ENCODE measurements at places on chromosomes 13 and 19.

DNA sequence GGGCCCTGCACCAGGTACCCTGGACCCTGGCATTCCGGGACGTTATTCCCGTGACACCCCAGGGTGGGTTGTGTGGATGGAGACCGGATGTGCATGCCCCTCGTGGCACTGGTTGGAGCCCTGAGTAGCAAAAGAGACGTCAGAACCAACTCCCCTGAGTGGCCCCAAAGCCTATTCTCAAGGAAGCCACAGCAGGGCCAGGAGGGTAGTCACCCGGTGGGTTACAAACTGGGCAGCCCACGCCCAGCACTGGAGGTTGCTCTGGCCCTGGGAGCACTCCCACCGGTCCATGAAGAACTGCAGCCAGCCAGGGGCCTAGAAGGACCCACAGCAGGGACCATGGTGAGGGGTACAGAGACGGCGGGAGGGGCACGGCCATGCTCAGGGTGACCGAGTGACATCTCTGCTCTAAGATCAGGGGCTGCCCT, 7.5 kb downstream of the KLF16 start:
- DNase-seq: no peak

DNA sequence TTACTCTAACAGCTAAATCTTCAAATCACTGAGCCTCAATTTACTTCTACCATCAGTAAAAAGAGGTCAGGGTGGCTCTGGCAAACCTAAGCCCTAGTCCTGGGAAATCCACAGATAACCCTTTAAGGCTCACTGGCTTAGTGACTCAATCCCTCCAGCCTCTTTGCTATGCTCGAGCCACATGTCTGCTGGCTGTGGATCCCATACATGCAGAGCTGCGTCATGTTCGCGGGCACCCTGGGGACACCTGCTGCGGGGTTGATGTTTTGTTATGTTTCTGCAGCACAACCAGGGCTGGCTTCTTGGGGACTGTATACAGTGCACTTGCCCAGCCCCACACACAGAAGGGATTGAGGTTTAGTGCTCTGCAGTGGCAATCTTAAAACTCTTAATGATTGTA, 41.6 kb upstream of the C13orf42 start:
- DNase-seq: peak; percentile 13

DNA sequence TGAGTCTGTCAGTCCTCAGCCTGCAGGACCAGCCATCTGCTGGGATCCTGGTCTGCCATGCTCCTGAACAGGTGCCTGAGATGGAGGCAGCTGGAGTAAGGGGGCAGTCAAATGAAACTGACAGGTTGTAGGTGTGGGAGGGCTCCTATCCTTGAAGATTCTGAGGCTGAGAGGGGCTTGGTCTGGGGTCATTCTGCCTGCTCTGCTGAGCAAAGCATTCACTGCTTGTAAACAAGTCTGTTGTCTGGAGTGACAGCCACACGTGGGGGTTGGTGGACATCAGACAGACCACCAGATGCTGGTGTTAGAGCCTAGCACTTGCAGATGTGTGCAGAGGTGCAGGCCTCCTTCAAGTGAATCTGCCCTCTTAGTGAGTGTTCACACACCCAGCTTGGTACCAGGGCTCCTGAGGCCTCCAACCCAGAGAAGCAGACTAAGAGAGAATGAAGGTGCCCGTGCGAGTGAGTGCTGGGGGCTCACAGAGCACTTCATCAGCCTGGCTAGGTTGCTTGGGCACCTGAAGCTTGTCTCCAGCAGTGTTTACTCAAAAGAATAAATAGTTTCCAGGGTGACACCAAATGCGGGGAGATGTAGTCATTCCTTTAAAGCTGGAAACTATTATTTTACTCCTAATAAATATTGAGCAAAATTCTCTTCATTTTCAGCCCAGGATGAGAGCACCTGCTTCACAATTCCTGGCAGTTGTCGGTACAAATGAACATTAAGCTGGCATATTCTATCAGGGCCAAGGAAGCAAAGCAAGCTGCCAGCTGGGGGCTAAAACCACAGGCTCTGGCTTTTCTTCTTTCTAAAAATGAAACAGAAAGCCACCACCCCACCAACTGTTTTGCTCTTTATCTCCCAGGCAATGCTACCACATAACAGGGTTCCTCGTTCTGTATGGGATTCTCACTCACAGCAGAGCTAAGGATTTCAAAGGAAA, 82.3 kb downstream of the RNASEH2B start:
- DNase-seq: no peak

GRCh38 chr13:62489731-62490130, 1074.1 kb upstream of the PCDH20 start:
- no peak for DNase-seq

DNA sequence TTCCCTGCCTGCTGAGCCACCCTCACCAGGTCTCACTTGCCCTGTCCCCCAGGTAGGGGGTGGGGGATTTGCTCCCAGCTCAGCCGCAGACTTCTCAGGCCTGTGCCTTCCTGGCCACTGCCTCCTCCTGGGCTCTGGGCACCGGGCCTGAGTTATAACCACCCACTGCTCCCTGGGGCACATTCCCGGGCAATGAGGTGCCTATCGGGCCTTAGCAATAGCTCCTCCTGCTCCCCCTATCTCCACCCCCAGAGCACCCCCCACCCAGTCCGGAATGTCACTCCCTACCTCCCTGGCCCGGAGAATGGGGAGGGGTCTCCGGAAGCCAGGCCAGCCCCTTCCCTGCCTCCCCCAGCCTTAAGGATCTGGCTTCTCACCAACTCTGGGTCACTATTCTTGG, at the start of gene KLK5:
TSS of gene KLK5 (minus strand) at position 129 of the 400 bp plus-strand sequence. CDS start 381 bp downstream, outside the sequence.
- no peak for DNase-seq

GRCh38 chr19:29531458-29532025, 5.7 kb downstream of the VSTM2B start:
- DNase-seq: no peak

DNA sequence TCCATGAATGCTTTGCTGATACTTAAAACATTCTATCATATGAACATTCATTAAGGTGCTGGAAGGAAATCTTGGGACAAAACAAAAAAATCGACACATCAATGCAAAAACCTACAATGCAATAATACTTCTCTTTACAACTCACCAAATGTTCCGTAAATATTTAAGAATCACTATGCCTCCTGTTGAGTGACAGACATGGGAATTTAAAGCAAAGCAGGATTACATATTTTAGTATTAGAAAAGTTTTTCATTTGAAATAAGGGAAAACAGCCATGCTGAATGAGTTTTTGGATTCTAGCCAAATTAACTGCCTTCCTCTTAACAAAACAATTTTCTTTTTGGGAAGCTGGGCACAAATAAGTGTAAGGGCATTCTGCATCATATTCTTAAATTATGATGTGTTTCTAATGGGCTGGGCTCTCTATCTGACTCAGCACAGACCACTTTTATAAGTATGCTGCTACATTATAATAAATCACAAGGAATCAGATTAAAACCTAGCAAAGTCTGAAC, 93.7 kb downstream of the RBM26 start:
- no peak for DNase-seq

Data from NCI-H146 (cell line).